Fibroblast of skin of scalp (primary cell): ENCODE measurements at places on chromosomes 4 and X.

- DNase-seq: no peak
These were observed 8.0 kb downstream of the SLC9B1 start for GRCh38 chr4:103011378-103012025.

DNA sequence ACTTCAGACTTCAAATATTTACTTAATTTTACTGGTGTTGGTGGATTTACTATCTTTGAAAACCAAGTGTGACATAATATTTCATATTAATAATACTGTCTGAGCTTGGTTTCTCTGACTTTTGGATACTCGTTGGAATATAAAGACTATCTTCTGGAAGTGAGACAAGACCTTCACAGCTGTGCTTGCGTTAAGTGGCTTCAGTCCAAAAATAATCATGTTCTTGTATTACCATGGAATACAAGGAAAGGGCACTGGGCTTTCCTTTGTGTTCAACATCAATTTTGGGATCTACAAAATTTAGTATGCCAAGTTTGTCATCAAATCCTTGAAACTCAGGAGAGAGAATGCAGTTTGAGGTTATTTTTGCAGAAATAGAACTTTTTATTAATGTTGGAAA lies 712.4 kb upstream of the LCORL start:
- no peak for DNase-seq

DNA sequence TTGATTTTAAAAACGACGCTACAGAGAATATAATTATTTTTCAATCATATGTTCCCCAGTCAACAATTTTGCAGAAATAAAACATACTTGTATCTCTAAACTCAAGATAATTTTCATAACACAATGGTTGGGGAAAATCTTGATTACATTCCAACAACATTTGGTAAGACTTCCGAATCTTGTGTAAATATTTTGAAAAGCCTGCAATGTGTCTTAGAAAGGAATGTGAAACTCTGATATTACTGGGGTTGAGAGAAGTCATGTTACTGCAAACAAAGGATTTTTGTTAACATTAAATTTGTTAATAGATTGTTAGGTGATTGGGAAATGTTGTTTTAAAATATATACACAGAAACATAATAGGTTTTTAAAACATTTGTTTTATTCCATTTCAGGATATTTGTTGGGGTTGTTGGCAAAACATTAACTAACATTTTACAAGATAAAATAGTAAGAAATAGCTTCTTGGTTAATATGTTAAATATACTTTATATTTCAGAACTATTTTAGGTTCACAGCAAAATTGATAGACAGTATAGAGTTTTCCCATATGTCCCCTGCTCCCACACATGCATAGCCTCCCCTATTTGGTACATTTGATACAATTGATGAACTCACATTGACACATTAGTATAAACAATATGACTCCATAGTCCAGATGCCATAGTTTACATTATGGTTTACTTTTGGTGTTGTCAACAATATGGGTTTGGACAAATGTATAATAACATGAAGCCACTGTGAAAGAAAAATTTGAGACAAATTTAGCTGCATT lies 218.6 kb upstream of the FAM47A start:
- no peak for DNase-seq

DNA sequence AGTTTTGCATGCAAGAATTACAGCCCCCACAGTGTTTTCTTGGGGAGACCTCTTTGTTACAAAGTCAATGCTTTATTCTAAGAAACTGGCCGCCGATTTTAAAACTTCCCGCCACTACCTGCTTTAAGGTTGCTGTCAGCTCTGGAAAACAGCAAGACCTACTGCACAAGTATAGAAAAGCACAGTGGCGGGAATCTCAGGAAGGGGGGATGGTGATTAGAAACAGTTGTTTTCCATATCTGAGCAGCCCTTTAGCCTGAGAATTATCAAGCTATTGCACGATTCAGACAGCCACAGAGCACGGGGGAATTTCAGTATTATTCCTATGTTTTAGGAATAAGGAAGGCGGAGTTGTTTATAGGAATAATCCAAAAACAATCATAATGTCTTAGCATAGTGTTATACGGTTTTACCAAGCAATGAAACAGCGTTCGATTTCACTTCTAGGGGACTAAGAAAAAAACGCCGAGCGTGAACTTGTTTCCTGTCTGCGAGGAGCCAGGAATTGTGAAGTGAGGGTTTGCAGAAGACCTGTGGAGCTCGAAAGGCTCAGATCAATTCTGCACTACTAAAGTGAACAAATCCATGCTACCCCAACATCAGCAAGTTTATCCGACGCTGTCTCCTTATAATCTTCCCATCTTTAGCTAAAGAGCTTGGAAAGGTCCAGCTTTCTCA lies 81.3 kb downstream of the HMGN5 start:
- DNase-seq: no peak

GRCh38 chrX:55663584-55663983 lies 40.4 kb downstream of the FOXR2 start:
- DNase-seq: no peak

- DNase-seq: peak; percentile 45
These were observed 19.0 kb downstream of the TMEM47 start for GRCh38 chrX:34638116-34638515.

DNA sequence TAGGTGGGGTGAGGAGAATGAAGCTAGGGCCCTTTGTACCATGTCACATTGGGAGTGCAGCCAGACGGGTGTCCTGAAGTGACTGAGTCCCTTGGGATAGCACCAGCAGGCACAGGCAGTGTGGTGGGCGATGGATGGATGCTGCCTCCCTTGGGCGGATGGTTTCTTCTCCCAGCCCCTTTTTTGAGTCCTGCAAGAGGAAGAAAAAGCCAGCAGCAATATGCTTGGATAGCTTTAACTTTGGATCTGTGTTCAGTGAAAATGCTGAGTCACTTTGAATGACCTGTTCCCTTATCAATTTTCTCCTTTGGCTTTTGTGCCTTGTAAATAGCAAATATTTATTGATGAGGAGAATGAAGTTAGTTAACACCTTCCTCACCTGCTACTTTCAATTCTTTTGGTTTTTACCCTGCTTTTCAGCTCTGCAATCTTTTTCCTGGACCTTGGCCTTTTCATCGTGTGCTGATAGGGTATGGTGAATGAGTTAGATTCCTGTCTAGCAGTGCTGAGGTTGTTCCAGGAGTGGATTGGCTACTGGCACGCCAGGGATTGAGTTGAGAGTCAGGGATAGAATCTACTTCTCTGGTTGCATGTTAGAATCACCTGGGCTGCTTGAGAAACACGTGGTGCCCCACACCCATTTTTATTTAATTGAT lies 10.2 kb downstream of the DCUN1D4 start:
- no peak for DNase-seq

GRCh38 chr4:25421816-25422525 lies 44.9 kb downstream of the ANAPC4 start:
- DNase-seq: no peak

- DNase-seq: no peak
These were observed 20.5 kb downstream of the CNGA1 start for GRCh38 chr4:47996021-47996420.

DNA sequence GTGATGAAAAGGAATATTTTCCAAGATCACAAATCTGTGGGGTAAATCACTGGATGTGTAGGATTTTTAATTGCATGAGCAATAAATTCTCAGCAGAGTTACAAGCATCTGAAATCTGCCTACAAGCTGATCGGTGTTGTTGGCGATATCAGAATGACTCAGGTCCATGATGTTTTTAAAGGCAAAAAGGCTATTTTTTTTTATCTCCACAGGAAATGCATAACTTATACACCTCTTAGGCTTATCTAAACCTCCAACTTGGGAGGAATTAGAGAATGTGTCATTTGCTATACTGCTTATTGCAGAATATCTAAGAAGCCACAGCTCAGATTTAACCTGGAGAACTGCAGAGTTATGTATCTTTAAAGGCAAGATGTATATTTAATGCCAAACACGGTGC lies 61.6 kb downstream of the KIT start:
- DNase-seq: peak; percentile 5

- no peak for DNase-seq
These were observed 110.7 kb downstream of the WDFY3 start for GRCh38 chr4:84855774-84856173.

DNA sequence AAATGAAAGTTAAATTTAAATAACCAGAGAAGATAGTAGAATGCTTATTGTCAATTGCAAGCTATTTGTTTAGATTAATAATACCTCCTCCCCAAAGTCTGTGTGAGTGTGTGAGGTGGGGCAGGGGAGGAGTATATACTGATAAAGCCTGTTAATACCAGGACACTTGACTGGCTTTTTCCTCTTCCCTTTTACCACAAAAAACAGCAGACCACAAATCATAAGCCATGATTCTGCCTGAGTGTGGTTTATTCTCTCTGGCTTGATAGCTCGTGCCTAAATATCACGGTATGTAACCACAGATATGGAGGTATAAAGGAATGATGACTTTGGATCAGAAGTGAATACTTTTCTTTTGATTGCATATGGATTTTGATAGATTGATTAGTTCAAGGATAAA lies 21.9 kb upstream of the SCRG1 start:
- no peak for DNase-seq

GRCh38 chrX:28901637-28902036 lies 314.4 kb downstream of the IL1RAPL1 start:
- DNase-seq: no peak

DNA sequence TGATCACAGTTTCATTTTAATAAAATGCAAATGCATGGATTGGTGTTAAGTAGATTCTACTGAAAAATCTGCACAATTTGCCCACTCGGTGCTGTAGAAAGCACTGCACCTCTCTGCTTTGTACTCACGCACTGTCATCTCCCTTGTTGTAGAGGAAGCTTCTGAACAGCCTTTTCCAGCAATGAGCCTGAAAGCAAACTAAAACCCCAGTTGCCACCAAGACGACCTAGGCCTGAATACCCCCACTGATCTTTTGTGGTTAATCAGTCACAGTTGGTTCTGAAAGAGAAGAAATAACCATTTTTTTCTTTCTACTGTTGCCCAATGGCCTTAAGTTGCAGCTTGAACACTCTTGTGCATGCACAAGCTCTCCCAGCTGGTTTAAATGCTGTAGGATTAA lies 229.8 kb downstream of the NLGN4X start:
- DNase-seq: no peak

DNA sequence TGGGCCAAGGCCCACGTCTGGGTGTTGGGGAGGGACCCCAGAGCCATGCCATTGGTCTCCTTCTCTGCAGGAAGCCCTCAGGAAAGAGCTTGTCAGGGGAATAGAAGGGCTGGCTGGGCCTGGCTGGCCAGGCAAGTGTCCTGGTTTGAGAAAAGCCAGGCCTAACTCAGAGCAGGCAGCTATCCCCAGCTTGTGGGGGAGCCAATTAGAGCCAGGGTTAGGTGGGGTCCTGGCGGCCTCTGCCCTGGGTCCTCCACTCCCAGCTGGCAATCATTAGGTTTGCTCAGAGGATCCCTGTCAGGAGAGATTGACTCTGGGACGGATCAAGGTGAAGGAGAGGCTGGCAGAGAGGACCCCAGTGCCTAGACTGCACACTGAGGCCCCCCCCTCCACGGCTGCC lies 64.8 kb downstream of the PJA1 start:
- DNase-seq: no peak

DNA sequence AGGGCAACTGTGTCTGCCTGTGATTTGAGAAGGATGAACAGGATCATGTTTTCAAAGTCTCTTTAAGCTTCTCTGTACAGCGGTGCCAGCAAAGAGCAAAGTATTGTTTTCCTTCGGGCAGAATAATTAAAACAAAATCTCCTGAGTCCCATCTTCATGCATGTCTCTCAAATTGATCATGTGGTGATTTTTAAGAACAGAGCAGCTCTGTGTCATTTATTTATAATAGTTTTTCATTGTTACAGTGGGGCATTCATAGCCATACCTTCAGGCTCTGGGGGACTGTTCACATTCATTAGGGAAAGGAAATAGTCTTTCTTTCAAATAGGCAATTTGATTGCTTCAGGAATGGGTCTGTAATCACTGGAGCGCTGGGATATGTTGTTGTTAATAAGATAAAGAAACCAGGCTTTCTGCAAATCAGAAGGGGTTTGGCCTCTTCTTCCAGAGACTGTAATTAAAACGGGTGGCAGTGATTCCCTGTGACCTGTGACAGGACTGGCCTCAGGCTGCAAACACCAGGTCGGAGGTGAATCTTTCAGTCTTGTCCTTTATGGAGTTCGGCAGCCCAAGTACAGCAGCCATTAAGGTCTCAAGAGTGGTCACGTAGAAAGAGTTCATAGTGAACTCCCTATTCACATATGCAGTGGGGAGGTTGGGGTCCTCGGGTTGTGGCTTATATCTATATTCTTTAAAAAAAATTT lies 29.3 kb upstream of the CBR4 start:
- no peak for DNase-seq

DNA sequence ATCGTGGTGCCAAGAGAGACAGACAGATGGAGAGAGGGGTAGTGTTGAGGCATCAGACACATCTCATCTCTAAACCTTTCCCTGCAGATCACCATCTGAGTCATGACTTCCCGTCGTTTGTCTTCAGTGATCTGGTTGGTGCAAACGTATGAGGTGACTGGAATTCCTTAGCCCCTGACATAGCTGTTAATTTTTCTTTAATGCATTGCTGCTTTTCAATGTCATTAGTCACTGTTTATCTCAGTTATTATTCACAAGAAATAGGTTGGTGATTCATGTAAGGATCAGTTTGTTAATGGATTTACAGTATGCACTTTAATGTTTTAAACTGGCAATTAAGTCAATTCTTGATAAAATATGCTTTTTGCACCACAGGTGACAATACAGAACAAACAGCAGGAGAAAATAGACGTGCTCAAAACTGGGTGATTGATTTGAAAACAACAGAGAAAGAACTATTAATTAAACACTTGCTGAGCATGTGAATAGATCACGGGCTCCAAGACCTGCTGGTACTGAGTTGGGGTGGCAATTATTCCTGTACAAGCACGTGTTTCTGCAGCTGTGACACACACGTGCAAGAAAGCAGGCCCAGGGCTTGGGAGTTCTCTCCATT lies 1.3 kb upstream of the TMEM154 start:
- peak; percentile 73 for DNase-seq

GRCh38 chr4:8861576-8862295 lies 9.9 kb downstream of the HMX1 start:
- DNase-seq: no peak

- DNase-seq: peak; percentile 60
These were observed 32.8 kb upstream of the GLRB start for GRCh38 chr4:157043131-157043530.

- peak; percentile 61 for DNase-seq
These were observed 28.2 kb downstream of the FAM149A start for GRCh38 chr4:186132577-186133242.

DNA sequence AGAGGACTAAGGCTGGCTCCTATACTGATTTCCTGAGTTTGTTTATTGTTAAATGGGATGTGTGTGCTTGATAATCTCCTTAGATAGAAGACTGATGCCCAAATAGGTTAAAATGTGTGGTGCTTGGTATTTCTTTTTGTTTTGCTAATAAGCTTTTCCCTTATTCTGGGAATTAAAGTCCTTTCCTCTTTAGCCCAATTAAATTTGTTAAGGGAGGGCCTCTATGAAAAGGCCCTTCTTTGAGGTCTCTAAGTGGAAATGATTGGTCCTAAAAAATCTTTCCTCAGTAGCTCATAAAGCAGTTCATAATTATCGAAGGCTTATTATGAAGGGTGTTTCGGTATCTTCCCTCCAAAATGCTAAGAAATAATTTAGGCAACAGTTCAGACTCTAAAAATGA lies at the start of gene RRH:
Gene RRH (plus strand): TSS at position 301 of the 400 bp plus-strand sequence. CDS start 56 bp downstream, at position 357.
- no peak for DNase-seq

GRCh38 chr4:85769009-85769408 lies 294.1 kb downstream of the ARHGAP24 start:
- no peak for DNase-seq

GRCh38 chr4:140884431-140885058 lies 128.4 kb upstream of the TBC1D9 start:
- peak; percentile 76 for DNase-seq
